Activated T-cell treated with anti-CD3 and anti-CD28 coated beads, Interleukin-2, amount 50 U/mL, for 72 hours (primary cell): ENCODE measurements at places on chromosomes 2 and 18. TPM values are rescaled to one million over a fixed set of nuclear protein-coding genes. Genes with fewer than 3 reads are reported as not detected.

DNA sequence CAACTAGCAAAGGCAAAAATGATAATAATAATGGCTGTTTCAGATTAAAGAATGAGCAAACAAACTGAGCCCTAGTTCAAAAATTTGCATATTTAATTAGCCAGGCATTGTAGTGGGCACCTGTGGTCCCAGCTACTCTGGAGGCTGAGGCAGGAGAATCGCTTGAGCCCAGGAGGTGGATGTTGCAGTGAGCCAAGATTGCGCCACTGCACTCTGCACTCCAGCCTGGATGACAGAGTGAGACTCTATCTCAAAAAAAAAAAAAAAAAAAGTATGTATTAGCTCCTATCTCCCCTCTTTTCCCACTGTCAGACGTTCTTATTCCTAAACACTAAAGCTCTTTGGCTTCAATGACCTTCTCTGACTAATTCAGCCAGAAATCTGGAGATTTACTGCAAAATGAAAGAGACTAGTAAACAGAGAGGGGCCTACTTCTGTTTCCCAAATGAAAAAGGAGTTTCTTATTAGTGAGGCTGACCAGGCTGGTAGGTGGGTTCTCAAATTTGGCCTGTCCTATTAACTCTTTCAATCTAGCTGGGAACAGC, 3.9 kb upstream of the SRBD1 start:
- no peaks in the 10 kb centered on the region for H3K27me3 ChIP-seq
- H3K4me3 ChIP-seq: no peak overlapping the region

NT5DC4 gene
- total RNA-seq: 1.2 TPM

CD226 gene
- total RNA-seq: 81.8 TPM

- H3K27ac ChIP-seq: no peak overlapping the region
- no peaks in the 10 kb centered on the region for H3K4me1 ChIP-seq
- H3K36me3 ChIP-seq: no peaks in the 10 kb centered on the region
- H3K27me3 ChIP-seq: no peaks in the 10 kb centered on the region
- no peak for DNase-seq
Observed at GRCh38 chr2:209591021-209591420, 167.2 kb downstream of the MAP2 start.

DNA sequence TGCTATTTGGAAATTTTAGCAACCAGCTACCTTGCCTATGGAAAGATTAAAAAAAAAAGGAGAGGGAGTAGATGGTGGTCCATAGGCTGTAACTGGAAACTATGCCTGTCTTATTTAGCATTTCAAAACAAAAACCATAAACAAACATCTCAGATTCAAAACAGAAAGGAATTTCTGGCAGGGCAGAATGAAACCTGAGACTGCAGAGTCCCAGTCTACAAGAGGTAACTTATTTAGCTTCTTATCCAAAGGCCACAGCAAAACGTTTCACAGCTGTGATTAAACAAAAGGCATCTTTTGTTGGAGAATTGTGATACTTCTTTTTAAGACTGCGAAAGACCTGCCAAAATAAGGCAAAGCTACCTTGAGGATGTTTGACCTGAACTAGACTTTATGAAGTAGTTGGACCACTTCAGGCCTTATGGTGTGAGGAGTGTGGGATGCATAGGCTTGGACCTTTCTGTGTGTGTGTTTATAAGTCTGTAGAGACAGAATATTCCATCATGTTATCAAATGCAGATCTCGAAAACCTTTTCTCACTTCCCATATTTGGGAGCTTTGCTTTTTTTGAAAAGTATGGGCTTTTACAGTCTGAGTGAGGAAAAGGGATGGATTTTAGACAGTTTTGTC, 11.0 kb downstream of the CRIM1 start:
- H3K4me3 ChIP-seq: no peak overlapping the region
- no peak overlapping the region for H3K27ac ChIP-seq
- DNase-seq: no peak
- peaks cover 1% of the 10 kb centered on the region for H3K36me3 ChIP-seq

HOXD4 gene
- total RNA-seq: not detected

DNA sequence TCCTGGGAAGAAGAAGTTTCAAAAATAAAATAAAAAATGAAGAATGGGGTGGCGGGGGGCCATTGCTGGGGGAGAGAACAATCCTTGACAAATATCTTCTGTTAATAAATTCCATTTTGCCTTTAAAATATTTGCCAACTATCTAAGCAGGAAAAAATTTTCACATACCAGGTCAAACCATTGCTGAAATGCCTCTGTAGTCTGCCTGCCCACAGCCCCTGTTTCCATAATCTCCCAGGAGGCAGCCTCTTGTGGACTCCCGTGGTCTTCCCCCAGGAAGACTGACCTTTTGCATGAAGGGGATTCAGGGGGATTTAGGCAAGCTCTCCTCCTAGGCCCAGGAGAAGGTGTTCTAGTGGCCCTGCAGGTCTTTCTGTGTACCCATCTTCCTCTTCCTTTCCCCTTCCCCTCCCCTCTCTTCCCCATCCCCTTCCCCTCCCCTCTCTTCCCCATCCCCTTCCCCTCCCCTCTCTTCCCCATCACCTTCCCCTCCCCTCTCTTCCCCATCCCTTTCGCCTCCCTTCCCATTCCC, 61.0 kb downstream of the RPL37A start:
- H3K27ac ChIP-seq: no peak overlapping the region
- no peaks in the 10 kb centered on the region for H3K36me3 ChIP-seq
- no peak overlapping the region for H3K4me3 ChIP-seq
- DNase-seq: no peak
- H3K27me3 ChIP-seq: peaks cover 6% of the 10 kb centered on the region

DNA sequence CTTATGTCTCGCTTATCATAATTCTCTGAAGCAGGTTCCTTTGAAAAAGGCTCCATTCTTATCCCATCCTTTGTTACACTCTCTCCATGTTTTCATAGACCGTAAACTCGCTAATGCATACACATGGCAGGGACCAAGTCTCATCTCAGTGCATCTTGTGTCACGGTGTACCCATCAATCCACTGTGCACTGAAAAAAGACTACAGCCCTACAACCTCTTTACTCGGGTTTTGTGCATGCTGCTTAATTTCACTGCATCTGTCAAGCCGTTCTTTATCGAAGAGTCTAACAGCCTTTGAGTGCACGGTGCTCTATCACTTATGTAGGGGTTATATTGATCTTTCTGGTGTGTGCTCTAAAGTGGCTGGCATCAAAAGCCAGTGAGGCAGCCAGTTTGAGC, 302.9 kb upstream of the ERBB4 start:
- no peaks in the 10 kb centered on the region for H3K36me3 ChIP-seq
- H3K27ac ChIP-seq: no peak overlapping the region
- H3K4me1 ChIP-seq: no peaks in the 10 kb centered on the region

DNA sequence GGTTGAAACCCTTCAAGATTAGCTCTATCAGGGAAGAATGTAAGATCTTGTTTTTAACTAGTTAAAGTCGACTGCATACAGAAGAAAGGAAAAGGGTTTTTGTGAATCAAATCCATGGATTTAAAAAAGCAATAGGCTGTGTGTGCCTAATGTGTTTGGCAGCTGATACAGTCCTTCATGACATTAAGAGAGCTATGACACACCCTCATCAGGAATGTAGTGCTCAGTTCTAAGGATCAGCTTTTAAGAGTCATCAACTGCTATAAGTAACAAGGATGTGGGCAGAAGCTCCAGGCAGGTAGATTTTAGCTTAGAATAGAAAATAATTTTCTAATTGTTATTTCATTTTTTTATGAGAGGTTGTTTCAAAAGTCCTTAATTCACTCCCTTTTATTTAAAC, 52.9 kb downstream of the PPP1R1C start:
- no peaks in the 10 kb centered on the region for H3K36me3 ChIP-seq
- no peak overlapping the region for H3K27ac ChIP-seq
- no peak overlapping the region for H3K4me3 ChIP-seq
- no peak for DNase-seq
- H3K4me1 ChIP-seq: no peaks in the 10 kb centered on the region

LTBP1 gene
- total RNA-seq: 0.67 TPM

GRCh38 chr2:842151-842803, 108.4 kb upstream of the SNTG2 start:
- H3K27me3 ChIP-seq: peaks cover 39% of the 10 kb centered on the region
- no peak overlapping the region for H3K4me3 ChIP-seq
- no peak overlapping the region for H3K27ac ChIP-seq

SLC9A2 gene
- total RNA-seq: 0.19 TPM

DNA sequence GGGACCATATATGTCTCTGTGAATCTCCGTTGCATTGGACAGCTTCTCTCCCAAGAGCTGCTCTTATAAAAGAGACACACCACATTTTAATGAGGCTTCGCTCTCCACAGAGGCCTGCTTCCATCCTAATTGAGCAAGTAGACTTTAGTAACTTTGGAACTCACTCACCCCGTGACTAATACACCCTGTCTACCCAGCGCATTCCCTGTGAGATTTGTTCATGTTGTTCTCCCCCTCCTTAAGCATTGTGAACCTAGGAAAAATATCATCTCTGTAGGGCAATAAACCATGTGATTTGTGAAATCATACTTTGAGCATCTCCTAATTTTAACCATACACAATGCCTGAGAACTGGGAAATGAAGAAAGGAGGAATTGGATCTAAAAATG, 56.9 kb downstream of the MCFD2 start:
- H3K36me3 ChIP-seq: no peaks in the 10 kb centered on the region
- no peak overlapping the region for H3K4me3 ChIP-seq
- no peak for DNase-seq
- no peak overlapping the region for H3K27ac ChIP-seq
- no peaks in the 10 kb centered on the region for H3K27me3 ChIP-seq

DNA sequence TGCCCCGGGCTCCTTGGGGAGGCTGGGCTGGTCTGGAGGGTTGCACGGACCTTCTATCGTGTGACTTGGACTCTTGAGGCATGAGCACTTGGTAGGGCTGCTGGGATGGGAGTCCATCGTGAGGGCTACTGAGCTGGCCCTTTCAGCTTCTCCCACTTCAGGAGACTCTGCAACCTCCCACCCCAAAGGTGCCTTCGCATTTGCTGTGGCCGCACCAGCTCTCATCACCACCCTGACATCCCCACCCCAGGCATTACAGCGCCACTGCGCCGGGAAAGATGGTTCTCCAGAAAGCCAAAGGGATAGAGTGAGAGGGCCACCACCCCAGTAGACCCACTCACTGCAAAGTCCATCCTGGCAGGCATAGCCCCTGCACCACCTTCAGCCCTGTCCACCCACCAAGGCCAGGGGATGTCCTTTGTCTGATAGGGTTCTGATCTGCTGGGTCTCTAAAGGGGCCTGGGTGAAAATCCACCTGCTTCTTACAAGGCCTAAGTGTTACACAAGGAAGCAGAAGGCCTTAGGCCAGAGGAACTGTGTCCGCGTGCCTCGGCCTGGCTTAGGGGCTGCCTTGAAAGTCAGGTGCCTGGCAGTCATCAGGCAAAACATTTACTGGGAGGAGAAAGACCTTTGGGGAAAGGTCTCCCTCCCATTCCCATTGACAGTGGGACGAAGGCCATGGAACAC, 5.1 kb downstream of the EHD3 start:
- no peaks in the 10 kb centered on the region for H3K36me3 ChIP-seq
- H3K4me1 ChIP-seq: peaks cover 8% of the 10 kb centered on the region
- no peak overlapping the region for H3K27ac ChIP-seq
- H3K4me3 ChIP-seq: no peak overlapping the region
- no peak for DNase-seq

- no peaks in the 10 kb centered on the region for H3K36me3 ChIP-seq
- no peak overlapping the region for H3K4me3 ChIP-seq
- no peak for DNase-seq
- H3K27me3 ChIP-seq: peaks cover 7% of the 10 kb centered on the region
Observed at GRCh38 chr18:58178511-58178910, 134.5 kb downstream of the NEDD4L start.

DNA sequence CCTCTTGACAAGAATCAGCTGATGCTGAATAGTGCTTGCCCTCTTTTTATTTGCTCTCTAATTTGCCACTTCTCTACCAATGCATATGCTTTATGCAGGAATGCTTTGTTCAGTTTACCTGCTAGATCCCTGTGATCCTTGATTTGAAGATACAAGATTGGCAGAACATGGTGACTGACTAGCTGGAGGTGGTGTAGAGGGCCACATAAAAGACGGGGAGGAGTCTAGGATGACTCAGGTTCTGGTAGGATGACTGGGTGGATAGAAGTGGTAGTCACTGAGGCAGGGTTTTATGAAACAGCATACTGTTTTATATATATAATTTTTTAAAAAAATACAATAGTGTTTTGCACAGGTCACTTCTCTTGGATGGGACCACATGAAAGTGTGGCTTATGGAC, 6.3 kb upstream of the ADGRF3 start:
- H3K27me3 ChIP-seq: no peaks in the 10 kb centered on the region
- peaks cover 82% of the 10 kb centered on the region for H3K4me1 ChIP-seq
- peak; percentile 47 for DNase-seq
- H3K36me3 ChIP-seq: peaks cover 6% of the 10 kb centered on the region
- H3K27ac ChIP-seq: no peak overlapping the region

- DNase-seq: no peak
- H3K4me1 ChIP-seq: no peaks in the 10 kb centered on the region
- no peak overlapping the region for H3K4me3 ChIP-seq
- H3K36me3 ChIP-seq: no peaks in the 10 kb centered on the region
Observed at GRCh38 chr2:145040433-145040832, 520.5 kb upstream of the ZEB2 start.

SAG gene
- 0.02 TPM for total RNA-seq

- H3K27ac ChIP-seq: no peak overlapping the region
- H3K36me3 ChIP-seq: peaks cover 5% of the 10 kb centered on the region
- H3K4me1 ChIP-seq: peaks cover 22% of the 10 kb centered on the region
- H3K27me3 ChIP-seq: peaks cover 46% of the 10 kb centered on the region
- DNase-seq: peak; percentile 50
Observed at GRCh38 chr2:54724560-54725342, 1.3 kb downstream of the EML6 start.

DNA sequence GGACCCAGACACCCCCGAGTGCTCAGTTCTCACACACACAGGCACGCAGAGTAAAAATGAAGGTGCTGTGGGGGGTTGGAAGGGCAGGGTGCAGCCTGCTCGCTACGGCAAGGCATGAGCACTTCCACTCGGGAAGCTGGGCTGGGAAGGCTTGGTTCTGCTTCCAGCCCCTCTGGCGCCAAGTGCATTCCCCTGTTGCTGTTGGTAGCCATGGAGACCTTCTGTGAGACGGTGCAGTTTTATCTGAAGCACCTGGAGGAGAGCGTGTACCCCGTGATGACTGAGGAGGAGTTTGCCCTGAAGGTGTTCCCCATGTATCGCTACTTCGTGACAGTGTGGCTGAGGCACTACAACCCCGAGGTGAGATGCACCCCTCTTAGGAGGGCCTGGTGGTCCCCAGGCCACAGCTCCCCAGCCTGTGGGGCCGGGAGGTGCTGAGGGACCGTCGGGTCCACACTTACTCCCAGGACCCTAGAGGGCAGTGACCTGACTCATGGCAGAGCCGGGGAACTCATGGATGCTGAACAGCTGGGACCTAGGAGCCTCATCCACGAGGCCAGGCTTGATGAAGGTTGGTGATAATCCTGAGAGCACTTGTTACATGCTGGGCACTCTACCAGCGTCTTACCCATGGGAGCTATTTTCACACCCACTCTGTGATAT, 15.5 kb downstream of the MROH2A start:
- H3K4me1 ChIP-seq: no peaks in the 10 kb centered on the region
- no peaks in the 10 kb centered on the region for H3K36me3 ChIP-seq
- no peak overlapping the region for H3K27ac ChIP-seq
- H3K27me3 ChIP-seq: no peaks in the 10 kb centered on the region
- H3K4me3 ChIP-seq: no peak overlapping the region

CYS1 gene
- 0.46 TPM for total RNA-seq

GRCh38 chr2:126302043-126302442, 353.9 kb upstream of the GYPC start:
- H3K27ac ChIP-seq: peak overlapping the region; percentile 39
- H3K36me3 ChIP-seq: no peaks in the 10 kb centered on the region
- peaks cover 10% of the 10 kb centered on the region for H3K27me3 ChIP-seq
- DNase-seq: no peak

IGFBP5 gene
- total RNA-seq: not detected
